HuH-7.5 (cell line): ENCODE measurements at places on chromosomes 7 and 10.

DNA sequence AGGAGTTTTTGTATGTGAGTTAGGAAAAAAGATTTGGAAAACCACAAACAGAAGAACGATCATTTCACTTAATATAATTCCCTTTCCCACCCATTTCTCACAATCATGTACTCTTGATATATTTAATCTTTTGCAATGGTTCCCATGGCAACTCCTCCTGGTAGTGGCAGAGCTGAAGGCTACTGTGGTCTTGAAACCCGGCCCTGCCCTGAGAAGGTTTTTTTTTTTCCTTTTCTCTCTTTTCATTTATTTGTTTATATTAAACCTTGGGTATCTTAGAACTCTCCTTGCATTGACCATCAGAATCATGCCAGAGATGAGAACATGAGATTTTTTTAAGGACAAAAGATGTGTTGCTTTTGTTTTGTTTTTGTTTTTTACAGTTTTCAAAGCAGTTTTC is 566.1 kb upstream of the NRP1 start:
- DNase-seq, result no peak

- peak; percentile 36 for DNase-seq
Observed at GRCh38 chr7:112495810-112496462, 15.1 kb downstream of the LSMEM1 start.

- DNase-seq, result no peak
Observed at GRCh38 chr7:15681631-15682030, 4.9 kb downstream of the MEOX2 start.

DNA sequence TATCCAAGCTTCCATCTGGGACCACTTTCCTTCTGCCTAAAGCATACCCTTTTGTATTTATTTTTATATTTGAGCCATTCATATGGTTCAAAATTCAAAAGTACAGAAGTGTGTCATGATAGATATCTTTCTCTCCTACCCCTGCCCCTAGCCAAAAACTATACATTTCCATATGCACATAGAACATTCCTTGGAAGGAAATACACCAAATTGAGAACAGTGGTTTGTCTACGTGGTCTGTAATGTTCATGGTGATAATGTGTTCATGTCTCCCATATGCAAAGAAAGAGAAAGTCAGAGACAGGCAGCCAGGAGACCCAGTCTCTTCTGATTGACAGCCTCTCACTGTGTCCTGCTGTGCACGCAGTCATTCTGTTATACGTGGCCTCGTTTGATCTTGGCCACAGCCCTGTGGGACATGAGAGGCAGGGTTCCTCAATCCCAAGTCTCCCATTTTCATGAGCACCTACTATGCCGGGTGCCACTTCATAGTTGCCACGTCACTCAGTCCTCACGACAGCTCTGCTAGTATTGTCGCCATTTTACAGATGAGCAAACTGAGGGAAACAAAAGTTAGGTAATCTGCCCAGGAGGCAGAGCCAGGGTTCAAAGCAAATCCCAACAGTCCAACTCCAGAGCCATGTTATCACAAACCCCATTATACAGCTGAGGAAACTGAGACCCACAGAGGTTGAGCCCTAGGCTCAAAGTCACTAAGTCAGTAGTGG is 8.0 kb upstream of the CDH23 start:
- DNase-seq, result no peak

DNA sequence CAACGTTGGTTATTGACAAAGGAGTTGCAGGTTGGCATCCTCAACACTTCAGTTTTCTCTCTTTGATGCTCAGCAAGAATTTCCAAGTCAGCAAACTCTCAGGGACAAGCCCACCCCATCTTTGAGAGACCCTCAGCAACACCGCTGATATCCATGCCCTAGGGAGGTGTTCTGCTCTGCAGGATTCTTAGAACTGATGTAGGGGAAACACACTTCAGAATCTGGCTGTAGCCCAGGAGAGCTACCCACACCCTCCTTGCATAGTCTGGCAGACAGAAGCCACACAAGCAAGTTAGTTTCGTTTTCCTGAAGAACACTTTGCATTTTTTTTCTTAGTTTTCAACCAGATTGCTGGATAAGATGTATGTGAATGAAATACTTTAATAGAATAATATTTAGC is 822 bp downstream of the SAMD9L start:
- no peak for DNase-seq

GRCh38 chr10:33229252-33229948 is 105.1 kb downstream of the NRP1 start:
- no peak for DNase-seq

DNA sequence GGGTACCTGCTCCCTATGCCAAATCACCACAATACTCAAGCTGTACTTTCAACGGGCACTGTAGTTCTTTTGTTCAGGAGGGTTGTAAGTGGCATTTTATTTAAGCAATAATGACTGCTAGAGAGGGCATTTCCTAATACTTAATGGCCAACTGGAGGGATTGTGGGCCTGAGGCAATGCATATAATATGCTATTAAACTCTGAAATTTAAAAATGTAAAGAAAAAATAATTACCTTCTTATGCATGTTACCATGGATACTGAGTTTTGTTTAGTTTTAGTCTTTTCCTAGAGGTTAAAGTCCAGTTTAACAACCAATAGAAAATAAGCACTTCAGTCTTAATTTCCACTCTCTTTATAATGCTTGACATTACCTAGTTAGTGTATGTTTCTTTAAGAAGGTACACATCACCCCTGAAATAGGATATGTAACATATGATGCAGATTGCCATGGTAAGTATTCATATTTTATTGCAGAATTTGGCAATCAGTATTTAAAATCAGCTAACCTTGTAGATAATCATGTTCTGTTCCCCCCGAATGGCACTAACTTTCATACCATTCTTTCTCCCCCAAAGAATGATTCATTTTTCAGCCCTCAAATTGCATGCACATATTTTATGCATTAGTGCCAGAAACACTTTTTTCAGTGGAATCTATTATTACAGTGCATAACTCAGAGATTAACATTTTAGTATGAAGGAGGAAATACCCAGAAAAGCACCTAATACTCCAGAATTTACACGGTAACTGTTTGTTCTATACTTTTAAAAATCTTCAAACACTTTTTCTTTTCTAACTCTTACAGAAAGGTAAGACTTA is 90.3 kb upstream of the ZNF438 start:
- no peak for DNase-seq

GRCh38 chr7:134396031-134396430 is 62.9 kb downstream of the AKR1B1 start:
- DNase-seq, result no peak

- no peak for DNase-seq
Observed at GRCh38 chr7:51308265-51308664, 8.3 kb downstream of the COBL start.

DNA sequence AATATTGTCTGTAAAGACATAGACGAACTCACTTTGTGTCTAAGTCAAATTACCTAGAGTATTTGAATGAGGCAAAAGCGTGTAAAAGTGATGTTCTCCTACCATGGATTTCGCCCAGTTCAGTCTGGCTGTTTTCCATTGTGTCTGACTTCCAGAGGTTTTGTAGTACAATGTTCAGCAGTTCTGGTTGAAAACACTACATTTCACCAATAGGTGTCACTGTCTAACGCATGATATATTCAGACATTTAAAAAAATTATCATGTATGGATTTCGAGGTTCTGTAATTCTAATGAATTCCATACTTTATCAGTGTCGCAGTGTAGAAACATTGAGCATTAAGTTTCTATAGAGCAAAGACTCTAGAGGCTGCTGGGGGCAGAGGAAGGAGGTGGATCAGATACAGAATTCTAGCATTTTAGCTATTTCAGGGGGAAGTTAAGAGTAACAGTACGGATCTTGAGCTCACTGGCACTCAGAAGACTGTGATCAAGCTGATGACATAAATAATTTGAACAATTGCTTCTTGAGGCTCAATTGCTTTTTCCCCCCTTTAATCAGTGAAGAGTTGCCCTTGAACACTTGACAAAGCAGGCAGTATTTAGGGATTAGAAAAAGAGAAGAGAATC is 196.9 kb upstream of the RHOBTB1 start:
- peak; percentile 13 for DNase-seq

GRCh38 chr10:79239275-79239779 is 107.9 kb upstream of the PPIF start:
- DNase-seq, result no peak

GRCh38 chr7:34078864-34079263 is 173.5 kb downstream of the BMPER start:
- DNase-seq, result no peak

- DNase-seq, result no peak
Observed at GRCh38 chr7:52107355-52107754, 790.7 kb upstream of the COBL start.

GRCh38 chr10:1310271-1310789 is 254.1 kb downstream of the WDR37 start:
- DNase-seq, result no peak

DNA sequence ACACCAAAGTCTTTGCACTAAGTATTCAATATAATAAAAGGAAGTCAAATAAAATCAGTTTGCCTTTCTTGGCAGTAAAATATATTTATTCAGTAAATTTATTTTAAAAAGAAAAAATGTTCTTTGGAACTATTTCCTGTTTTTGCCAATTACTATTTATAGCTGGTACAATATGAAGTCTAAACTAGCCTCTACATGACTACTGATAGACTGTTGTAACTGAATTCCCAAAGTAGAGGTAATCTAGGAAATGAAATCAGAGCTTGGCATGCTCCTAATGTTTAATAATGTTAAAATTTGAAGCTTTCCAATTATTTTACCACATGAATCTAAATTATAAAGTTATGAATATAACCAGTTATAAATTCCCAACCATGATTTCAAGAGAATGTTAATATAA is 385.5 kb downstream of the SEMA3D start:
- no peak for DNase-seq

- DNase-seq, result no peak
Observed at GRCh38 chr7:119270045-119270464, 1002.9 kb upstream of the KCND2 start.

- DNase-seq, result peak; percentile 46
Observed at GRCh38 chr7:107563081-107563774, 492 bp downstream of the COG5 start.

- no peak for DNase-seq
Observed at GRCh38 chr7:7212612-7213011, 30.3 kb downstream of the C1GALT1 start.

DNA sequence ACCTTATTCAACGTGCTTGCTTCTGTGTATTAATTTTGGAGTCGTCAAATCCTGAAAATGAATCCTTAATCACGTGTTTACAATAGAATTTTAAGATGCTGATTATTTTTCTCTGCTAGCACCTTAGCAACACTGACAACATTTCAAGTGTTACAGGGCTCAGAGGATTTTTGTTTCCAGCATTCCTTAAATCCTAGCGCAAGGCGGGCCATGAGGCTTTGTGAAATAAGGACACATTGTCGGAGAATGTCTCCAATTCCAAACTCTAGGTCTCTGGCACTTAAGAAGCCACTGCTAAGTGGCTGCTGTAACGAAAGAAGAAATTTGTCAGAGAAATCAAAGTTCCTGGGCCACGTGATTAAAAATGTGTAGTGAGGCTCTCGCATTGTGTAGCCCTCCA is 390.9 kb upstream of the CELF2 start:
- no peak for DNase-seq

DNA sequence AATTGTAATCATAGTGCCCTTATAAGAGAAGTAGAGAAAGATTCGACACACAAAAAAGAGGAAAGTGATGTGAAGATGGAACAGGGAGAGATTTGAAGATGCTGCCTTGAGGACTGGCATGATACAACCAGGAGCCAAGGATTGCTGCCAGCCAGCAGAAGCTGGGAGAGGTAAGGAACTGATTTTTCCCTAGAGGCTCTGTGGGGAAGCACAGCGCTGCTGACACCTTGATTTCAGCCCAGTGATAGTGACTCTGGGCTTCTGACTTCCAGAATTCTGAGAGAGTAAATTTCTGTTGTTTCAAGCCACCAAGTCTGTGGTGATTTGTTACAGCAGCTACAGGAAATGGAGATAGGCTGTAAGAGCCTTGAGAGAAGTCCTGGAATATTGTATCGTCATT is 98.2 kb downstream of the RAB11FIP2 start:
- no peak for DNase-seq

GRCh38 chr10:31321396-31321941 is 2.5 kb downstream of the ZEB1 start:
- no peak for DNase-seq

GRCh38 chr10:132308587-132309470 is 1.1 kb upstream of the STK32C start:
- DNase-seq, result no peak

- no peak for DNase-seq
Observed at GRCh38 chr10:21352886-21353285, 172.6 kb downstream of the SKIDA1 start.

DNA sequence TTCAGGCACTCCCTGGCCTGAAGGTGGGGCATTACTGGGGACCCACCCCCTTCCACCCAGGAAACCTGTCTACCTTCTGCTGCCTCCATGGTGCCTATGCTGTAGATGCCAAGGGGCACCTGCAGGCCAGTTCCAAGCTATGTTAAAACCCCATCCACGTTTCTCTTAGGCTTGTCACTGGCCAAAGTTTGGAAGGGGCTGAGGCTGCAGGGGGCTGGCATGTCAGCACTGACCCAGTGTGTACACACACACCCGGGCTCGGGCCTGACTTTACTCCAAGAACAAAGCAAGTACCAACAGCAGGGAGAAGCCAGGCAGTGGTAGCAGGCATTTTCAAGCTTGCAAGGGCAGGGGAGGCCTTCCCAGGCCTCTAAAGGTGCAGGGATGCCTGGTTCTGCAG is 53.8 kb upstream of the PCDH15 start:
- DNase-seq, result no peak

- no peak for DNase-seq
Observed at GRCh38 chr7:112108981-112109380, 97.2 kb downstream of the DOCK4 start.

GRCh38 chr10:96585736-96586418 is 935 bp downstream of the TM9SF3 start:
- no peak for DNase-seq

GRCh38 chr10:129970465-129971364 is 6.6 kb upstream of the EBF3 start:
- DNase-seq, result no peak

DNA sequence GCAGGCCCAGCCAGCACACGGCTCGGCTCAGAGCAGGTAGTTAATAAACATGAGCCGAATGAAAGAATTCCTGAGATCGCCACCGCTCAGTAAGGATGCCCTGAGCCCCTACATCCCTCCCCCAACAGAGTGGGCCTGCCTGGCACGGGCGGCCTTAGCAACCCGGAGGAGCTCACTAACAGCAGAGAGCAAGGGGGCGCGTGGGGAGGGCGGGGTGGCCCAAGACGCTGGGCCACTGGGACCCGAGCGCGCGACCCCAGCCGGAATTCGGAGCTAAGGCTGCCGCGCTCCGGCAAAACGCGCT is 403 bp upstream of the ENO4 start:
- DNase-seq, result no peak

GRCh38 chr7:138417078-138417700 is 42.9 kb upstream of the TRIM24 start:
- DNase-seq, result no peak

GRCh38 chr7:6020371-6021286 is 10.5 kb upstream of the ANKRD61 start:
- DNase-seq, result no peak

- no peak for DNase-seq
Observed at GRCh38 chr7:32115831-32116230, 45.6 kb upstream of the PDE1C start.
